ENCODE measurements at places on chromosomes 7 and 10. TPM values are rescaled to one million over a fixed set of nuclear protein-coding genes. Genes with fewer than 3 reads are reported as not detected.

GRCh38 chr7:151384352-151384697 is 25.5 kb downstream of the WDR86 start:
- DNase-seq, result no peak
- no peaks in the 10 kb centered on the region for H3K36me3 ChIP-seq
- H3K4me3 ChIP-seq, result no peak overlapping the region

Gene NKX2-3
- total RNA-seq, result not detected

DNA sequence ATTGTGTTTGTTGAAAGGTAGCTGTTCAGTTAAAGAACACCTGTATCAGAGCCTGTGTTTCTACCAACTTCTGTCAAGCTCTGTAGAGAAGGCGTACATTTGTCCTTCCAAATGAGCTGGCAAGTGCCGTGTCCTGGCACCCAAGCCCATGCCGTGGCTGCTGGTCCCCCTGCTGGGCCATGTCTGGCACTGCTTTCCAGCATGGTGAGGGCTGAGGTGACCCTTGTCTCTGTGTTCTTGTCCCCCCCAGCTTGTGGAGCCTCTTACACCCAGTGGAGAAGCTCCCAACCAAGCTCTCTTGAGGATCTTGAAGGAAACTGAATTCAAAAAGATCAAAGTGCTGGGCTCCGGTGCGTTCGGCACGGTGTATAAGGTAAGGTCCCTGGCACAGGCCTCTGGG is 154.9 kb downstream of the EGFR start:
- peaks cover 19% of the 10 kb centered on the region for H3K4me1 ChIP-seq
- DNase-seq, result no peak
- no peak overlapping the region for H3K4me3 ChIP-seq
- H3K27ac ChIP-seq, result no peak overlapping the region
- no peaks in the 10 kb centered on the region for H3K27me3 ChIP-seq

Gene ZP3
- 3.7 TPM for total RNA-seq

Gene TMEM176A
- not detected for total RNA-seq

Gene PTN
- 70.6 TPM for total RNA-seq

DNA sequence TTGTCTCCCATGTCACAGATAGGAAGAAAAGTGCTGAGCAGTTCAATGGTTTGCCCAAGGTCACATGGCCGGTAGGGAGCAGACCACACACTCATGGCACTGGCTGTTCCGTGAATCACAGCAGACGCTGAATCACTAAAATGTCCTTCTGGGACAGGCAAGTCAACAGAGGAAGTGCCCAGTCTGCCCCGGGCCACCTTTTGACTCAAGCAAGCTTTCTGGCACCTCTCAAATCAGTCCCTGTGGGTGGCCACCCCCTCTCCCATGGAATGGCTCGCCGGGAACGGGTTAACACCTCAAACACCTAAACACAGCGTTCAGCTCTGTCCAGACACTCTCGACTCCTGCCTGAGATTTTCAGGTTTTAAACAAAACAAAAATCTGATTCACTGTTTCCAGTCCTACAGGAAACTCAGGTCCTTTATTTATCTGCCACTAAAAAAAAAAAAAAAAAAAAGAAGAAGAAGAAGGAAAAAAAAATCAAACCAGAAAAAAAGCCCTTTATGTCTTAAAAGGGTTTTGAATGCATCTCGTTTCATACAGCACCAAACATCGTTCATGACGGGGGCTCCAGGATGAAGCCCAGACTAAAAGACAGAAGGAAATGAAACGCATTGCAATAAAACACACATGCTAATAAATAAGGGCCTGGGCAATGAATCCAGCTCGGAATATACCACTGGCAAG is 15.5 kb downstream of the CARD11 start:
- peaks cover 25% of the 10 kb centered on the region for H3K4me1 ChIP-seq
- H3K27ac ChIP-seq, result peak overlapping the region; percentile 56
- H3K27me3 ChIP-seq, result no peaks in the 10 kb centered on the region
- H3K36me3 ChIP-seq, result no peaks in the 10 kb centered on the region
- peak; percentile 81 for DNase-seq

GRCh38 chr7:158063850-158064610 is 523.6 kb downstream of the PTPRN2 start:
- no peak for DNase-seq
- no peak overlapping the region for H3K4me3 ChIP-seq
- no peak overlapping the region for H3K27ac ChIP-seq
- H3K27me3 ChIP-seq, result no peaks in the 10 kb centered on the region
- no peaks in the 10 kb centered on the region for H3K36me3 ChIP-seq
- no peaks in the 10 kb centered on the region for H3K4me1 ChIP-seq

DNA sequence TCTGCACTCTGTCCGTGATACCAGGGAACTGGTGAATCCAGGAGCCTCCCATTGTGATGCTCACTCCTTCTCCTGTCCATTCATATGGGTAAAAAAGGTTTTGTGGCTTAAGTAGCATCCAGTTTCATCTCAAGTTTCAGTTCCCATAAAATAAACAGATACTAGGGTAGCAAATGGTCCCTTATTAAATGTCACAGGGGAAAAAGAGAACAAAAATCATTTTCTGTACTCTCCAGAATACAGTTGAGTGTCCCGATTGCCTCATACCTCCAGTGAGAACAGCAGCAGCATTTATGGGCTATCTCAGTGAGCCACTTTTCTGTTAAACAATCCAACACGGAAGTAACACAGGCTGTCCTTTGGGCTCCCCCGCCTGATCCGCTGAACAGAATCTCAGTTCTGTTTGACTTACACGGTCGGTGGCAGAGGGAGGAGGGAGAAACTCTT is 179.6 kb downstream of the CELF2 start:
- no peak overlapping the region for H3K4me3 ChIP-seq
- no peaks in the 10 kb centered on the region for H3K27me3 ChIP-seq
- no peaks in the 10 kb centered on the region for H3K4me1 ChIP-seq
- H3K36me3 ChIP-seq, result no peaks in the 10 kb centered on the region
- H3K27ac ChIP-seq, result no peak overlapping the region

DNA sequence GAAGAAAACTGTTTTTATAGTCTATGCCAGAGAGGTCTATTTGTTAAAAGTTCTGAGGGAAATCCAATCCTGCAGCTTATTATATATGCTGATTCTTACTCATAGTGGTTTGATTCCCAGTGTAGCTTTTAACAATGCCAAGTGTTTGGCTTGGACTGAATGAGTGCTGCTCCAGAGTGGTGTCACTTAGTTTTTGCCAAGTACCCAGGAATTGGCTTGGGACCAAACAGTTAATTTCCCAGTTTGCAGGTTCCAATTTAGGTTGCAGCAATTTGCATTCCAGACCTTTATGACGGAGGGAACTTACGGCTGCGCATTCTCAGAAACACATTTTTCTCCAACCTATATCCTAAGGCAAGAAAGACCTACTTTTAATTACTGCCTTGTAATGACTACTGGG is 32.4 kb downstream of the NSUN6 start:
- peaks cover 17% of the 10 kb centered on the region for H3K36me3 ChIP-seq
- H3K27ac ChIP-seq, result no peak overlapping the region

DNA sequence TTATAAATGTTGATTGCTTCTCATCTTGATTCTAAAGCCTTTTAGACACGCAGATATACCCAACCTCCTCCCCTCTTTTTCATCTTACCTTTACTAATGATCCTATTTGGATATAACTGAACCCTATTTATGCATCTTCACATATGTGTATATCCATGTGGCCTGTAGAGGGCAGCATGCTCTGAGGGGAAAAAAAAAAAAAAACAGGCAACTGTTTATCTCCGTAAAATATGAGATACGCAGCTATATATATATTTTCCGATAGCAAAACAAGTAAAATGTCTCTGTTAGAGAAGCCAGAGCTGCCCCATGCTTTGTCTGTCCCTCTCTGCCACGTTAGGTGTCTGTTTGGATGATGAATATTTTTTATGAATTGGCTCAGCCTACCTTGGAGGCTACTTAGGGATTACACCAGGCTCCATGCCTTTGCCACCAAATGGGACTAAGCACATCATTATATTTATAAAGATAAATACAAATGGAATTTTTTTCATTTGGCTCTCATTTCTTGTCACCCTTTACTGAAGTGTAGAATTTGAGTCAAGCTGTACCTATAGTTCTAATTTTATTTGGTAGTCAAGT is 174.8 kb upstream of the FZD1 start:
- H3K4me3 ChIP-seq, result no peak overlapping the region
- DNase-seq, result peak; percentile 46
- no peak overlapping the region for H3K27ac ChIP-seq
- H3K27me3 ChIP-seq, result no peaks in the 10 kb centered on the region

- H3K27me3 ChIP-seq, result 0 out of 2 replicates have a peak, but pooled peaks cover 3% of the 10 kb centered on the region
- DNase-seq, result no peak
- no peak overlapping the region for H3K27ac ChIP-seq
- H3K36me3 ChIP-seq, result no peaks in the 10 kb centered on the region
Measured at GRCh38 chr10:132383101-132383500, 13.9 kb upstream of the PWWP2B start.

DNA sequence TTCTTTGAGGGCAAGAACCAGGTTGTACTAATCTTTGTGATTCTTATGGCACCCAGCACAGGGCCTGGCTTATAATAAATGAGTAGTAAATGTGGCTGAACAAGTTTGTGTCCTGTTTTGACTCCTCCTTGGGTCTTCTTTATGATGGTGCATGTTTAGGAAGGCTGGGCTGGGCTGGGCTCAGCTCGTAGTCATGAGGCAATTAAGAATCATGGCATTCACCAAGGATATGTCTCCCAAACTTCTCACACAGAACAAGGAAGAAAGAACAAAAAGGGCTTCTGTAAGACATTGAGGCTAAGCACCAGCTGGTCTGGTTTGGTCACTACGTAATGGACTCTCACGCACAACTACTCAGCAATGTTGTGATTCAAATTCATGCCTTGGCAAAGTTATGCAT is 30.5 kb upstream of the YAE1 start:
- H3K27me3 ChIP-seq, result no peaks in the 10 kb centered on the region
- H3K4me3 ChIP-seq, result no peak overlapping the region
- no peaks in the 10 kb centered on the region for H3K4me1 ChIP-seq
- H3K27ac ChIP-seq, result no peak overlapping the region
- no peaks in the 10 kb centered on the region for H3K36me3 ChIP-seq

DNA sequence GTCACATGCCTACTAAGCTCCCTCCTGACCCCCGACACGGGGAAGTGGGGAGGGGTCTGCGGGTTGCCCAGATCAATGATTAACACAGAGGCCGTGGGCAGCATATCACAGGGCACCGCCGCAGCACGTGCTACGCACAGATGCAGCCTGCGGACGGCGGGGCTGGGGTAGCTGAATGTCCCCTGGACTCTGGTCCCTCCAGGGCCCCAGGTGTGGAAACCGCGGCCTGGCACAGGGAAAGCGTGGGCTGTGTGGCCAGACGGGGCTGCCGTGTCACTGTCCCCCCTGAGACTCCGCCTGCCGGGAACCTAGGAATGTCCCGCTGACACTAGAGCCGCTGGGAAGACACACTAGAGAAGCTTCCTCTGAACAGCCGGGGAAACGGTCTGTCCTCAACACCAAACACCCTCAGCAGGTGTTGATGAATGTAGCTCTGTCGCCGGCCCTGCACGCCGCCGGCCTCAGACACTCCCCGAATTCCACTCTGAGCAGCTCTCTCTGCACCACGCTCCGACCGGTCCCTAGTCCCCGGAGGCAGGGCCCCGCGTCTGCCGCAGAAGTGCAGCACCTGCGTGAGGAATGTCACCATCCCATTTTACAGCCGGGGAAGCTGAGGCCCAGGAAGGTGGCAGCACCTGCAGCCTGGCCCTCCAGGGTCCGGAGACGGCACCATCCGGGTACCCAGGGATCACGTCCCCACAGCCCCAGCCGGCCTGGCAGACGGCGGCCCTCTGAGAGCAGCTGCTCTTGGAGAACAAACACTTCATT is 33.4 kb upstream of the PDGFA start:
- H3K4me3 ChIP-seq, result no peak overlapping the region
- DNase-seq, result no peak

- DNase-seq, result peak; percentile 56
- H3K4me1 ChIP-seq, result peaks cover 17% of the 10 kb centered on the region
- no peaks in the 10 kb centered on the region for H3K27me3 ChIP-seq
- peak overlapping the region; percentile 66 for H3K27ac ChIP-seq
Measured at GRCh38 chr10:98404571-98405359, 10.2 kb downstream of the PYROXD2 start.

- peaks cover 51% of the 10 kb centered on the region for H3K36me3 ChIP-seq
- DNase-seq, result no peak
- H3K27ac ChIP-seq, result peak overlapping the region; percentile 81
- no peak overlapping the region for H3K4me3 ChIP-seq
- peaks cover 48% of the 10 kb centered on the region for H3K4me1 ChIP-seq
Measured at GRCh38 chr7:134919240-134919641, 67.1 kb upstream of the AGBL3 start.

Gene ANKRD1
- total RNA-seq, result 29.8 TPM

Measured in SJSA1 (cell line).